CD8-positive, alpha-beta memory T cell (primary cell): ENCODE measurements at places on chromosomes 4 and X. TPM values are rescaled to one million over a fixed set of nuclear protein-coding genes. Genes with fewer than 3 reads are reported as not detected.

The DCAF12L1 gene
- total RNA-seq, result not detected

The MSANTD1 gene
- 0.38 TPM for total RNA-seq

The VCX2 gene
- not detected for total RNA-seq

The CENPI gene
- total RNA-seq, result 15.5 TPM

The MSX1 gene
- total RNA-seq, result 0.24 TPM

DNA sequence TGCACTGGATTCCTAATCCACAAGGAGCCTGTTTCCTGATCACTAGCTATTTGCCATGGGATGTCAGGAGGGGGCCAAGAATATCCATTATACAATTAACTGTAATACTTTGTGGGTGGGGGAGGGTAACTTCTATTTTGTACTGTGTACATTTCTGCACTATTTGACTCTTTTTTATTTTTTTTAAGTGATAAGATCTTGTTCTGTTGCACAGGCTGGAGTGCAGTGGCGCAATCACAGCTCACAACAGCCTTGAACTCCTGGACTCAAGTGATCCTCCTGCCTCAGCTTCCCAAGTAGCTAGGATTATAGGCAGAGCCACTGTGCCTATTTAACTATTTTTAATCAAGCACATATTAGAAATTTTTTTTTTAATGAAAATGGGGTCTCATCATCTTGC, 134.1 kb downstream of the ELOVL6 start:
- DNase-seq, result no peak

GRCh38 chr4:184061582-184061981, 156.1 kb downstream of the ENPP6 start:
- DNase-seq, result no peak

DNA sequence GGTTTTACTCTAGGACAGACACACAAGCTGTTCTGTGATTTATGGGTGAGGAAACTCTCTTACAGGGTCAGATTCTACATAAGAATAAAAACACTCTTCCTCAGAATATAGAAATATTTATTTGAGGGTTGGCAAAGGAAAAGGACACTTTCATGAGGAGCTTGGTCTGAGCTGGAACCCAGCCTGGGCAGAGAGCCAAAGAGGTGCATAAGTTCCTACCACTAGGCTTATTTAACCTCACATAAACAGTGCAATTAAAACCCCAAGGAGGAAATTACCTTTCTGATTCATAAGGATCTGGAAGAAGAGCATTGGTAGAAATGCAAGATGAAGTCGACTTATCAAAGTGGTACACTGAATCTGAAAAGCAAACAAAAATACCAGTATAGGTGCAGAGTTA, 32.9 kb downstream of the SETD7 start:
- DNase-seq, result no peak

- peak; percentile 6 for DNase-seq
These were observed at the start of gene FGD1 for GRCh38 chrX:54495814-54496516. FGD1 (minus strand) TSS chrX:54496234; CDS start chrX:54495432, 802 bp downstream.

GRCh38 chr4:116055857-116056827, 942.7 kb upstream of the NDST4 start:
- no peak for DNase-seq

DNA sequence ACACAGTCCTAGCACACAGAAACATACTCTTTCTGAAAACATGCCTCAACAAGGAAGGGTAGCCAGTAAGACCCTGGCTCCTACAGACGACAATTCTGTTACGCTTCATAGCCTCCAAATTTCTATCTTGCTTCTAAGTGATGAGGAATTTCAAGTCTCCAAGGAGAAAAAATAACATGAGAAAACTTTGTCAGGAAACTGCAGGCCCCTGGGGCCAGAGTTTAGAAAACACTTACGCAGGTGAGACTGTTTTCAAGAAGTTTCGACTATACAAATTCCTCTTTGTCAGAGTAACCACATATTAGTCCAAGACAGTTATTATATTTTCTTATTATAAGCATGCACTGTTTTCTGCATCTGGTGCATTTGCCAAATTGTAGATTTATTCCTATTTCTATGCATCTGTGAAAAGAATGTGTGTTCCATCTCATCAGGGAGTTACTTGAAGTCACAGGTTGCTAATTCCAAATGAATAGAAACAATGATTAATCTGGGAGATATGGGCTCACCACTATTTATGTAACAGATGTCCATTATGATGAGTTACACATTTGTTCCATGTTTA, 30.3 kb upstream of the HCCS start:
- no peak for DNase-seq

- DNase-seq, result no peak
These were observed 247.7 kb upstream of the ARSJ start for GRCh38 chr4:114226968-114227760.

- DNase-seq, result no peak
These were observed 622.1 kb downstream of the SPRY1 start for GRCh38 chr4:124018383-124019317.

GRCh38 chrX:19094654-19095053, 27.6 kb downstream of the ADGRG2 start:
- no peak for DNase-seq

GRCh38 chr4:11496351-11496829, 67.7 kb upstream of the HS3ST1 start:
- no peak for DNase-seq

DNA sequence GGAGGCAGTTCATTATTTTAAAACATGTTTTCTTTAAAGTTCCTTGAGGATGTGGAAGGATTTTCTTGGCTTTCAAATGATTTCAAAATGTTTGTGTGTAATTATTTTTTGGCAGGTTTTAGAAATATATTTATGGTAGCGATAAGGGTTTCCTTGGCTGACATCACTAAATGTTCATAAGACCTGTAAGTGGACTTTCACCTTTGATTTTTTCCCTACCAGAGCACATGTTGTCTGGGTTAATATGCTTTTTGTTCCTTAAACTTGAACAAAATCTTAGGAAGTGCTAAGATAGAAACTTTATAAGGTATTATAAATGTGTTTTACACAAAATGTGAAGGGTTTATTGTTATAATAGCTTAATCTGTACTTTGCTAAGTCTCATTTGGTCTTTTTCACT, 315.6 kb downstream of the PCDH7 start:
- DNase-seq, result no peak
